ENCODE measurements at places on chromosomes 6 and 20.
A peak's percentile ranks its signal among the peaks of the same experiment; 100 is the strongest.

- no peak for DNase-seq
Measured at GRCh38 chr6:33995309-33996119, 150.4 kb downstream of the GRM4 start.

DNA sequence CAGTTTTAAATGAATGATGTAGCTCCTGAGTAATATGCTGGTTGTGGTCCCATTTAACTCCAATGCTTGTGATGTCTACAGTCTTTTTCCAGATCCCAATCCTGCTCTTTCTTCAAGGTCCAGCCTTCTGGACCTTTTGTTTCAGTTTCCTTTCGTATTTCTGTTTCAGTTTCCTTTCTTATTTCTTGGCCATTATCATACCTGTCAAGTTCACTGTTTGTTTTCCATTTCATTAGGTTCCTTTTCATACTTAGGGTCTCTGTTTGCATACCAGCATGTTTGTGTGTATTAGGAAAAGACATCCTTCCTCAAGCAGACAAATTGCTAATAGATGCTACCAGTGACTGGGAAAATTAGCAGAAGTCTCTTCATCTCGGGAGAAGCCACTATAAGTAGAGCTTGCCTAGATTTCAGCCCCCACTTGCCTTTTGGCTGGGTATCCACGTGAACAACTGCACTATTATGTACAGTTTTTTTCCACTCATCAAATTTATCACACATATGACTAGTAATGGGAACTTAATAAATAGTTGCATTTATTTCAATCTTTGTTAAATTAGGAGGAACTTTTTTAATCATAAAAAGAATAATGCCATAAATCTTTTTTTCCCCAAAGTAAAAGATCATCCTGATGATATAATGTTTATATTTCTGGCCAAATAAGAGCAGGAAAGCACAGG, 583.4 kb downstream of the BCKDHB start:
- no peak for DNase-seq

- no peak for DNase-seq
Measured at GRCh38 chr6:154578004-154578559, 67.6 kb upstream of the CNKSR3 start.

- DNase-seq, result no peak
Measured at GRCh38 chr6:27205375-27206278, 41.9 kb upstream of the PRSS16 start.

GRCh38 chr6:123616942-123617341, 19.8 kb downstream of the TRDN start:
- DNase-seq, result no peak

GRCh38 chr6:110493253-110493800, 16.9 kb upstream of the SLC22A16 start:
- DNase-seq, result no peak

DNA sequence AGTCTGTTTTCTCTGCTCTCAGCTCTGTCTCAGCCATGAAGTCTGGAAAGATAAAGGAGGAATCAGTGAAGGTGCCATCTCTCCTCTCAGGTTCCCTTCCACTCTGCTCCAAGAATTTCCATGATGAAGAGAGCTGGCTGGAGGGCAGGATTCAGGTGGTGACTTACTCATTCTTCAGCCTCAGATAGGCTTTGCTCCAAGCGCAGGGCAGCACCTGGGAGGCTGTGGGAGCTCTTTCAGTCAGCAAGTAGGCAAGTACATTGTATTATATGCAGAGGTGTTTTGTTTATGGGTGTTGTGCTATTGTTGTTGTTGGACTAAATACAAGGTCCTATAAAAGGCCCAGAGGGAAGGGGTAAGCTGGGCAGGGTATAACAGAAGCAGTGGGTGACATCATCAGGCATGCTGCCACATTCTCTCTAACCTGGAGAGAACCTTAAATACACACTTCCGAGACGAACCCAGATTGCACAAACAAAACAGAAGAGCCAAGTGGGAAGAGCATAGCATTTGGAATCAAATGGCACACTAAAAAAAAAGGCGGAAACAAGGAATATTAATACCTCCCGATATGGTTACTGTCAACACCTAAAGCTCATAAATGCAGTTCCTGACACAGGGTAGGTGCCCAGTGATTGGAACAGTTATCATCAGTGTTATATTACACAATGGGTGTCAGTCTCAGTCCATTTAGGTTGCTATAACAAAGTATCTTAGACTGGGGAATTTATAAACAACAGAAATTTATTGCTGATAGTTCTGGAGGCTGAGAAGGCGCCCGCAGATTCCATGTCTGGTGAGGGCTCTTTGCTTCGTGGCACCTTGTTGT, 14.5 kb upstream of the PSMG4 start:
- DNase-seq, result no peak

DNA sequence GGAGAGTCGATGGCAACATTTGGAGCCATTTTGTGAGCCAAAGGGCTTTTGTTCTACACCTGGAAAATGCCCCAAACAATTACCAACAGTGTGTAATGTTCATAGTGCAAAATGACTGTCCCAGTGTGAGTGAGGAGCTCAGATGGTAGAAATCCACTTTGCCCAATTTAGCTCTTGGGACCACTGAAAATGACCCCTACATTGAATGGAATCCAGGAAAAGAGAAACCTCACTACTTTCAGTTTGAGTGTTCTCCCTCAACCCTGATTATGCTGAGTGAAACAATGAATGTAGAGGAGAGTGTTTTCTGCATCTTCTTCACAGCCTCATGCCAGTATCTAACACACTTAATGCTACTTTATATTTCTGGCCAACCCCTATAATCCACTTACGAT, 84.9 kb upstream of the NRN1 start:
- no peak for DNase-seq

DNA sequence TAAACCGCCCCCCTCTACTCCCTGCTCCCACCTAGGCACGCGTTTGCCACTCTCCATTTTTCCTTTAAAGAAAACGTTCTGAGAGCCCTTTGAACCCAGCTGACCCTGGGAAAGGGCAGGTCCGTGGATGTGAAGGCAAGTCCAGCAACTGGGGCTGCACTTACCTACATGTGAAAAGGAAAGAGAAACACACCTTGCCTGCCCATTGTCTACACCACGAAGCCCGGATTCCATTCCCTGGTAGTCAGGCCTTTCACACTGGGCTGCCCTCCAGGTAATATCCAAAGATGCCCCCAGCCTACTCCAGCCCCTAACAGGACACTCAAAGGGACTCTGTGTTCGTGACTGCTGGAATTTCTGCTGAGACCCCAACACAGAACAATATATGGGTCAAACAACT, 94.4 kb downstream of the CD83 start:
- peak; percentile 3 for DNase-seq

DNA sequence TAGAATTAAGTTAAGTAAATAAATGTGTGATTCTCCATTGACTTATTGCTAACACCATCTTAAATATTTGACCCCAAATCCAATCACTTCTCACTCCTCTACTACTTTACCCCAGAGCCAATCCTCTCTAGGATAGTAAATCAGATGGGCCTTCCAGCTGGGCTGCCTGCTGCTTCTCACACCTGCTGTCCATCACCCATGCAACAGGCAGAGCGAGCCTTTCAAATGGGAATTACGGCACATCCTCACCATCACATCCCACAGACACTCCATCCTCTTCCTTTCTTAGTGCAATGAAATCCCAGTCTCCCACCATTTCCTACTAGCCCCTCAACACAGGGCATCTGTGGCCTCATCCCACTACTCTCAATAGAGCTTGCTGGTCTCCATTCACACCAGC, 34.0 kb downstream of the HLA-F start:
- no peak for DNase-seq

GRCh38 chr20:19012676-19013075, 199.1 kb downstream of the SCP2D1 start:
- no peak for DNase-seq

- no peak for DNase-seq
Measured at GRCh38 chr20:63577317-63577894, 3.4 kb upstream of the HELZ2 start.

- no peak for DNase-seq
Measured at GRCh38 chr6:71168233-71168765, 120.3 kb upstream of the OGFRL1 start.
